ENCODE measurements at places on chromosomes 11 and 22.
A peak's percentile ranks its signal among the peaks of the same experiment; 100 is the strongest.

DNA sequence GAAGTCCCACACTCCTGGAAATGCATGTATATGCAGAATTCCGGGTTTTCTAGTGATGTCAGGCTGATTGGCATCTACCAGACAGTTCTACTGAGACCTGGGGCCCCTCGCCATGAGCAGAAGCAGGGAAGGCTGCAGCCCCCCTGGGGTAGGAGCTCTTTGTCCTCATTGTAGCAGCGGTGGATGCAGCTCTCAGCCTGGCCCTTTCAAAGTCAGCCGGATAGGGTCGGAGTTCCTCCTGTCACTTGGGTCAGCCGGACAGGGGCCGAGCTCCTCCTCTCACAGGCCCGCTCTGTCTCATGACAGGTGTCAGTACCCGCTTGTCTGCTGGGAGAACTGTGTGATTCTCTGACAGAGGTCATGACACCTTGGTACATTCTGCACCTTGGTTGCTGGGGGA lies 30.0 kb downstream of the MRGPRD start:
- no peak for DNase-seq

GRCh38 chr11:34147581-34147980 lies 42.2 kb downstream of the NAT10 start:
- no peak for DNase-seq

DNA sequence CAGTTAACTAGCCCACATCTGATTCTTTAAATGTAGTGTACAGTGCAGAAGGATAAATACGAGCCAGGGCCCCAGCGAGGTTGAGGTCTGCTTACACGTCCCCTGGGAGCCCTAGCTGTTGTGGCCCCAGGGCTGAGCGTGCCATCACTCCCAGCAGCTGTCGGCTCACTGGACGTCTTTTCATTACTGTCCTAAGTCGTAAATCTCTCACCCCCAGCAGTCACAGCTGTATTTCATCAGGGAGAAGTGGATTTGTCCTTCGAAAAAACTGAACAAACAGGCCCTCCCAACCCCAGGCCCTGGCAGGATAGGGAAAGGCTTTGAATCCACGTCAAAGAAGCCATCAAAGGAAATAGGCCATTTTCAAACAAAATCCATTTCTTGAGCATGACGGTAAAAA lies 110.4 kb upstream of the CSNK2A3 start:
- peak; percentile 22 for DNase-seq

GRCh38 chr11:127392575-127392974 lies 392.0 kb upstream of the KIRREL3 start:
- DNase-seq: no peak

- no peak for DNase-seq
Observed at GRCh38 chr11:34811858-34812257, 104.3 kb downstream of the APIP start.

- no peak for DNase-seq
Observed at GRCh38 chr11:3981084-3981633, 113.4 kb upstream of the RRM1 start.

DNA sequence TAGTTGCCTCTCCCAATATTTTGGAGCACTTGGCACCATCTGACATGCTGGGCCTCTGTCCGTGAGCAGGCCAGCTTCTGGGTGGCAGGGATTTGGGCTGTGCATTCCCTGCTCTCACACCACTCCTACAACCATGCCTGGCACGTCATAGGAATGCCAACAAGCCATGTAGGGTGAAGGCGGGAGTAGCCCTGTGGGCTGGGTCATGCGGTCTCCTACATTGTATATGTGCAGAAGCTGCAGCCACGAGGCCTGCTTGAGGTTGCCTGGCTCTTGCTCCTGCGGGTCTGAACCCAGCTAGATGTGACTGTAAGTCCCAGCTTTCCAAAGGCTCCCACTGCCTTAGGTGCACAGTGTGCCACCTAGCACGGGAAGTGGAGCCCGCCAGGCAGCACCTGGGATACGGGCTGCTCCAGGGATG lies 14.5 kb downstream of the MYEOV start:
- DNase-seq: no peak

DNA sequence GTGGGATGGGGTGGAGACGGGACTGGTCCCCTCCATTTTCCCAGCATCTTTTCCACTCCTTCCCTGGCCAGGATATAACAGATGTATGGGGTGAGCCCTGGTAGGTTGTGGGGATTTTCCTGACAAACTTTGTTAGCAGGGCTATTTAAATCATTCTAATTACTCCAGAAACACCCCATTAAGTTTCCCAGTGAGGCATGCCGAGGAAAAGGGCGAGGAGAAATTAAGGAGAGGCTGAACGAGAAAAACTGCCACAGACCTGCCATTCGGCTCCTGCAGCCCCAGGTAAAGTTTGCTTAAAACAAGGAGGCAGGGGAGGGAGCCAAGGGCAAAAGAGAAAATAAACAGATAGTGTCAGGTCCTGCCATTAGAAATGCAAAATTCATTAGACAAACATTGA lies 428.2 kb downstream of the BUD13 start:
- no peak for DNase-seq

GRCh38 chr11:87187076-87187475 lies 149.3 kb downstream of the TMEM135 start:
- DNase-seq: no peak

DNA sequence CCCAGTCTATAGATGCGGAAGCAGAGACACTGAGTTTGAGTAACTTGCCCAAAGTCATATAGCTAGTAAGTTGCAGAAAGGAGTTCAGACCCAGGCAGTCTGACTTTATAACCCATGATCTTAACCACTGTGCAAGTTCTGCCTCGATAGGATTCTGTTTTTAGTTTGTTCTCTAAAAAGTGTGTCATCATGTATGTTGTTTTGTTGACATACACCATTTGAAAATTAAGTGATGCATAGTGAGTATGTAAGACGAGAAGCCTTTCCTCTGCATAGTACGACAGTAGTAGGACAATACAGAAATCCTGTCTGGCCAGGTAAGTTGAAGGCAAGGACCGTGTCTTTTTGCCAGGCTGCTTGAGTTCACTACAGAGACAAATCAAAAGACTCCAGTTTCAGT lies 3.3 kb downstream of the ZC3H12C start:
- DNase-seq: no peak

GRCh38 chr11:130655300-130655699 lies 206.9 kb downstream of the ADAMTS15 start:
- no peak for DNase-seq

DNA sequence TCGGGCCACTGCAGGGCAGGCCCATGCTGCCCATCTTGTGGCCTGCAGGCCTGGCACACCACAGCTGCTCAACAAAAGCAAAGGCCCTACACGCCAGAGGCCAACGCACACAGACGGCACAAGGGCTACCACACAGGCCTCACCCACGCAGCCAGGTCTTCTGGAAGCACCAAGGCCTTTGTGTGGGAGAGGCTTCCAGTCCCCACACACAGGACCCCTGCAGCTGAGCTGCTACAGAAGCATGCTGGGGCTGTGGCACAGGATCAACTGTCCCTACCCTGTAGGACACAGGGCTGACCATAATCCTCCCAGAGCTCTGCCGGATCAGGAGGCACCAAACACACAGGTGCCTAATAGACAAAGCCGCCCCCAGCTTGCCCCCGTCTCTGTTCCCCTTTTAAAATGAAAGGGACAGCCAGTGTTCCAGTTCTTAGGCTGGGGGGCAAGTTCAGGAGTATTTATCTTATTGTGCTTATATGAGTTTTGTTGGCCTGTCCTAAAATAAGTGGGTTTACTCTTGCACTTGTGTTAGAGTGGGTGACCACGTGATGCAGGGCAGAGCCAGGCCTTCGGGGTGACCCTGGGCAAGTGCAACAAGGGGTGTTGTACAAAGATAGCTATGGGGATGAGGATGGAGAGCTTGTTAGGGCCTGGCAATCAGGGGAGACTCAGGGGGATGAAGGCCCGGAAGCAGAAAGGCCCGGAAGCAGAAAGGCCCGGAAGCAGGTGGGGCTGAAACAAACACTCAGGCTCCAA lies 5.4 kb downstream of the TTLL12 start:
- no peak for DNase-seq

GRCh38 chr11:797296-798092 lies 587 bp downstream of the SLC25A22 start:
- DNase-seq: peak; percentile 82

DNA sequence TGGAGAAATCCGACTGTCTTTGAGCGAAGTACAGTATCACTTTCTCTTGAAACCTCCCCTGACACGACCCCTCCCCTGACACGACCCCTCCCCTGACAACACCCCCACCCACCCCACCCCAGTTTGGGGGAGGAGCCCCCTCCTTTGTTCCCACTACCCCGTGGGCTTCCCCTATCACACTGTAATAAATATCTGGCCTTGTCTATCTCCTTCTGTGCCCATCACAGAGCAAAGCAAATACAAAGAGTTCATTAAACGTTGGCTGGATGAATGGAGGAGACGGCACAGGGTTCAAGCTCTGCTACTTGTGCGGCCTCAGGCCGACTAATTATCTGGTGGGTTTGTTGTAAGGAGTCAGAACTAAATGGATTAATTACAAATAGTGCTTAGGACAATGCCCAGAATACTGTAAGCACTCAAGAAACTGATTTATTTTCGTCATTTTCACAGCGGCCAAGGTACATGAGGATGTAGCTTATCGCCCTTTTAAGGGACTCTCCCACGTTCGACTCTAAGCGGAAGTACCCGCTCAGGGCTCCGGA lies 628 bp upstream of the GGA1 start:
- DNase-seq: peak; percentile 93

- peak; percentile 26 for DNase-seq
Observed at GRCh38 chr11:13238879-13239514, 38.6 kb upstream of the BMAL1 start.

- no peak for DNase-seq
Observed at GRCh38 chr11:1783725-1784529, 20.2 kb upstream of the CTSD start.

- DNase-seq: no peak
Observed at GRCh38 chr22:27490080-27490479, 311.5 kb downstream of the MN1 start.

All from NCI-H1092 treated with DMSO at 0.1 percent for 48 hours (cell line).